Epithelial cell of prostate (primary cell): ENCODE measurements at places on chromosomes 7 and 10.

GRCh38 chr7:923108-924041, 31.1 kb downstream of the ADAP1 start:
- no peak for DNase-seq

GRCh38 chr7:155836216-155837125, 24.2 kb upstream of the SHH start:
- no peak for DNase-seq

DNA sequence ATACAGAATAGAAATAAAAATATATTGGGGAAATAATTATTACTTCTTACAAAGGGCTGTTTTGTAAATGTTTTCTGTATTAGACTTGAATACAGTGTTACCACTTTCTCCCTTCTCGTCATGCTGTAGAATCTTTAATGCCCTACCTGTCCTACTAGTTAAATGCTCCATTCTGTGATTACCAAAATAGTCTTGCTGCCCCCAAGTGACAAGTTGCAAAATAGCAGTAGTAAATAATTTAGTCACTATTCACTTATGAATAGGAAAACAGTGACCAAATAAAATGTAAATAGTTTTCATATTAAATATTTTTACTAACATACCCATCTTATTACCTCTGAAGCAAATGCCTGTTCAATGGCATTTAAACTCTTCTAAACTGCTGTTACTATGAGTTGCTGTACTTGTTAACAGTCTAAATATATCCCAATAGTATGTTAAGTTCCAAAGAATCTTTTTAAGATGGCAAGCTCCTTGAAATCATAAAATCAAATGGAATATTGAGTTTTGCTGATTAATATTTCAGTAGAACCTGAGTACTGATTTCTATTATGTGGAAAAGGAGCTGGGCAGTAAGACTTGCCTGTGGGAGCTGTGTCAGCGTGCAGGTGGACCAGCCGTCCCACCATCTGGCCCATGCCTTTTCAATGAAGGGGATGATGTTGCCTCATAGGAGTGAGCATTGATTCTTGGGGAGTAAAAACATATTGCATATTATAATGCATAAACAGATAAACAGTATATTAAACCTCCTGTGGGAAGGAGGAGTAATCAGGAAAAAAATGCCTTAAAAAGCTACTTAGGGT, 18.1 kb upstream of the OIT3 start:
- DNase-seq = no peak

- no peak for DNase-seq
These were observed 248.8 kb upstream of the NEBL start for GRCh38 chr10:21145751-21146435.

DNA sequence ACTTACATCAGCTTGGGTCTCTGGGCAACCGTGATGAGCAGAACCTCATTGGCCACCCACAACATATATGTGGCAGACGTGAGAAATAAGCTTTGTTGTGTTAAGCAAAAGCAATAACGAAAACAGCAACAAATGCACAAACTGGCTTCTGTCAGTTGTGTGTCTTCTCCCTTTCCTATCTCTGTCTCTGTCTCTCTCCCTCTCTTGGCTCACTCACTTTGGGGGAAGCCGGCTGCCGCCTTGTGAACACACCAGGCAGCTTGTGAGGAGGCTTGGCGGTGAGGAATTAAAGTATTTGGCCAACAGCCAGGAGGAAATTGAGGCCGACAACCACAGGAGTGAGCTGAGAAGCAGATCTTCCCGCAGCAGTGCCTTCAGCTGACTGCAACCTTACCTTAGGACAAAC, 21.9 kb upstream of the CDCA7L start:
- DNase-seq = no peak

DNA sequence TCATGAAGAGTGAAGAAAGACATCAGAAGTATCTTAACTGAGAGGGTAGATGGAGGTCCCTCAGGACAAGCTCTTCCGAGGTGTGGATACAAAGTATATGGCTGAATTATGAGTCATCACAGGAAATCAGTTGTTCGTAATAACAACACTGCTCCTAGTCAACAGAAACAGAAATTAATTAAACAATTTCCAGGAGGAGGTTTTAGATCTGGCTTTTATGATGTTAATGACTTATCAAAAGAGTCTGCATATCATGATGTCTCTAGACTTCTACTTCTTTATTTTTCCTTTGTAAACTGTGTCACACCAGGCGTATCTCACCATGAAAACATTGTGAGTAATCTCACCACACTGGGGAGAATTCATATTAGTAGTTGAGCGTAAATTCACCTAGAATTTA, 31.2 kb downstream of the OSBPL3 start:
- no peak for DNase-seq

- DNase-seq = no peak
These were observed 191.3 kb upstream of the CDCA7L start for GRCh38 chr7:22137026-22137425.

- no peak for DNase-seq
These were observed 19.2 kb downstream of the AKR1C8 start for GRCh38 chr10:5165738-5166137.

- DNase-seq = no peak
These were observed 413 bp downstream of the PANK1 start for GRCh38 chr10:89644691-89644966.

DNA sequence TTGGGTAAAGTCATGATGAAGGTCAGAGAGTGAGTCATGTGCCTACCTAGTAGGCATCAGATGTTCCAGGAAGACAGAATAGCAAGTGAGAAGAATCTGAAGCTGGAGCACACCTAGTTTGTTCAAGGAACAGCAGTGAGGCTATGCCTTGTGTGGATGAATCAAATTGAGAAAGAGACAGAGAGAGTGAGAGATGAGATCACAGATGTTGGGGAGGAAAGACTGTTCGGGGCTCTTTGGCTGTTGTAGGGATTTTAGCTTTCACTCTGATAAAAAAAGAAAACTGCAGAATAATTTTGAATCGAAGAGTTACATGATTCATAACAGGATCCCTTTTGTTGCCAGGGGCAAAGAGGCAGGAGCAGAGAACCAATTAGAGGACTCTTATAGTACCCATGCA, 6.3 kb downstream of the LIPF start:
- DNase-seq = no peak

DNA sequence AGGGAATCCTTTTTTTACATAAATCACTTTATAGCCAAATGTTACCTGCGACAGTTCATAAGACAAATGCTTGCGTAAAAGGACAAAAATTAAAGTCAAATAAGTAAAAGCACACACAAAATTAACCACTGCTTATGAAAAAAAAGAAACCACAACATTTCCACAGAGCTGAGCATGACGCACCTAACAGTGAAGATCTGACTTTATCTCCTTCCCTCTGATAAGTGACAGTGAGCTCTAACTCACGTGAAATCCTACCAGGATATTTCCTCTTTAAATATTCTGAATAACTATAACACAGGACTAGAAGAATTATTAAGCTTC, 225.5 kb downstream of the SFMBT2 start:
- DNase-seq = no peak

DNA sequence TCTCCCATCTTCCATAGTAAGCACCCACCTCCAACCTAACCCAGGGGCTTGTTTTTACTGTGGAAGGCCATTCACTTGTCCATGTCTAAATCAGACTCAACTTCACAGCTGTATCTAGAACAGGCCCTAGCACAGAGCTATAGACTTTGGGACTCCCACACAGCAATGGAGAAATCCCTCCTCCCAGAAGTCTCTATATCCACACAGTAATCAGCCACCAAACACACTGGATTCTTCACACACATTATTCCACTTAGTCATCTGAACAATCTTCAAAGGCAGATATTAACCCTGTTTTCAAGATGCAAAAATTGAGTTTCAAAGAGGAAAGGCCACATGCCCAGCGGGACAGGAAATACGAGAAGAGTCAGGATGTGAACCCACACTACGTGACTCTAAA, 81.8 kb downstream of the MALSU1 start:
- DNase-seq = no peak

DNA sequence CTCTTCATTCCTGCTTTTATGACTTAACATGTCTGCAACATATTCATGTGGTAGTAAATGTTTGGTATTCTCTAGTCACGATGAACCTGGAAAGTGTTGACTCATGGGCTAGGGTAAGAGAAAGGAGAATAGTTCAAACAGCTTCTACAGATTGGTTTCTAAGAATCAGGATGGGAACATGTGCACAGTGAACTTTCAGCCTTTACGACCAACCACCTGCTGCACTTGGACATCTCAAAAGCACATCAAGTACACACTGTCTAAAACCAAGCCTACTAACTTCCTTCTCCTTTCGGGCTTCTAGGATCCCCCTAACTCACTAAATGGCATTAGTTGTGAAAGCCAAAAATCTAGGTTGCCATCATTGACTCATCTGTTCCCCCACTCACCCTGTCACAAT, 85.5 kb downstream of the CUL2 start:
- no peak for DNase-seq

DNA sequence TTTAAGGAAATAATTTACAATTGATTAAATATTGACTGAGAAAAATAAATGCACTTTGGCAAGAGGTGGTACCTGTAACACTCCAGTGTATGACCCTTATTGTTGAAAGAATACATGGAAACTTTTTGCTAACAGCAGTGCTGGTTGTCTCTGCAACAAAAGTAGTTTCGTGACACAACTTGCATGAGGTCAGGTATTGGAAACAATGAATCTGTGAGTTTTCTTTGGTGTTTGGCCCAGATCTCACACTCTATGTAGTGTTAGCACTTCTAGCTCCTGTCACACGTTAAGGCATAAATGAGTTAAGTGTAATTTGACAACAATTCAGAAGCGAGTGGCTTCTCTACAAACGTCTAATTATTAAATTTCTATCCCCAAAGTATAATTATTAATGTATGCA, 137.7 kb upstream of the MDFIC start:
- no peak for DNase-seq

DNA sequence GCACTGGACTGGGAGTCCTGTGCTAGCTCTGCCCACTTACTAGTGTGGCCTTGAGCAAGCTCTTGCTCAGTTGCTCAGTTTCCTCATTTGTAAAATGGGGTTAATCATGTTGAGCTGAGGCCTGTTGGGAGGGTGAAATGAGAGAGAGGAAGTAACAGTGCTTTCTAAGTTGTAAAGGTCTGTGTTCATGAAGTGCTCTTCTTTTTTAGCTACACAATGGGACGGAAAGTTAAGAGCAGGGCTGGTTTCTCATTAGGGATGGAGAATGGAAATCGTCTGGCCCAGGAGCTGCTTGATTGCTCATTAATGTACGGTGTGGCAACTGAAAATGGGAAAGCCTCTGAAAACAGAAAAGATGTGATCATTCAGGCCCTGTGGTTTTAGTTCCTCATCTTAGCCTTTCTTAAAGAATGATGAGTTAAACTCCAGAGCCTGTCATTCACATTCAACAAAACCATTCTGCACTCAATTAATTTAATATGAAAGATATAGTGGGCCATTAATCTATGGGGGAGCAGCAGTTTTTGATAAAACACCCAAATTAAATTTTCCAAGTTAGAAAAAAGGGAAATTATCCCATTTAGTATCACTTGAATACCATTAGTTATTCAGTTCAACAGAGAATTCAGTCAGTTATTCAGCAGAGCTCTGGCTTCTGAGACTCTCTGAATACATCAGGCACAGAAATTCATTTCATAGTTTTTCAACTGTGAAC, 60.5 kb downstream of the SH2D4B start:
- no peak for DNase-seq

DNA sequence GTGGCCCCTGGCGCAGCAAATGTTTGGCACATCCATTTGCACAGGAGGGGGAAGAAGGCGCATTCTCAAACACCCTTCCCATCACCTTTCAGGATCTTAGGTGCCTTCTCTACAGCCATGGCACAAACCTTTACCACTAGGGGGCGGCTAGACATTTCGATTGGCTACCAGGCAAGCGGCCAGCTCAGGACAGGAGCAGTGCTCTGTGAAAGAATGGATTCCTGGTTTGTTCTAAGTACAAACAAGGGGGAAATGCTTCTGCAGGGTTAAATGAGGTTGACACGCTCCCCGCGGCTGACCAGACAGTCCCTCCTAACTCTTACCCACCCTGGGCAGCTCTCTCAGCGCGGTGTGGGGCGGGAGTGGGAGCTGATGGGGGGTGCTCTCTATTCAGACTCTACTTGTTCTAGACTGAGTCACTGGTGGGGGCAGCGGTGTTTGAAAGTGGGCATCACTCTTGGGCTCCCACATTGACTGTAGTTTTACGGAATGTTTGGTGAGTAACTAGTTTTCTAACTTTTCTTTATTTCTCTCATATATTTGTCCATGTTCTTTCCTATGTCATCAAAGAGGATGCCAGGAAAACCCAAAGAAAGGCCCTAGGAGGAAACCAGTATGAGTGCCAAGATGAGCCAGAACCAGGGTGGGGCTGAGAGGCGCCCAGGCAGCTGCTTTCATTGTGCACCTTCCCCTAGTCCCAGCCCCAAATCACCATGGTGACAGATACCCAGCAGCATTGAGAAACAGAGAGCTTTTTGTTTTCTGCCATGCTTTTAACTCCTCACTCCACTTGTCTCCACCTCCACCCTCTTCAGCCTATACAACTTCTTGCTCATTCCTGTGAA, 61.4 kb upstream of the GPR158 start:
- peak; percentile 67 for DNase-seq

GRCh38 chr10:88028072-88028471, 164.6 kb downstream of the PTEN start:
- no peak for DNase-seq

DNA sequence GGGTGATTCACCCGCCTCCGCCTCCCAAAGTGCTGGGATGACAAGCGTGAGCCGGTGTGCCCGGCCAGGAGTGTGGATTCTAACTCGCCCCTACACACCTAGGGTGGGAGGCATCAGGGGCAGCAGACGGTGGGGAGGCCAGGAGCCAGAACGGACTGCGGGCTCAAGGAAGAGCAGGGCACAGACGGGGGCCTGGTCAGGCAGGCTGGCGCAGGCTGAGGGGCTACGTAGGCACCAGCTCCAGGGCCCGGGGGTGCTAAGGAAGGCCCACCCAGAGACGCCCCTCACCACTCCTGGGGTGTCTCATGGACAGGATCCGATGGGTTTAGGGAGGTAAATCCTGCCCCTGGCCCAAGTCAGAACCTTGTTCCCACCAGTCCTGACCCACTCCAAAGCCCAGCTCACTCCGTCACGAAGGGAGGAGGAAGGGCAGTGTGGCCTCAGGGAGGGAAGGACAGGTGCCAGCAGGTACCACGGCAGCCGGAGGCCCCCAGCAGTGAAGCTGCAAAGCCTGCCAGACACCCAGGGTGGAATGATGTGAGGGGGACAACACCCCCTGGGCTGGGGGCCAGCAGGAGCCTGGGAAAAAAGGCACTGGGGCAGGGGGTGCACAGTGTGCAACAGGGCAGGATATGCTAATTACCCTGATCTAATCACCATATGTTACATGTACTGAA, 251.4 kb downstream of the MAD1L1 start:
- DNase-seq = no peak
